ENCODE measurements at places on chromosomes 5 and 9. TPM values are rescaled to one million over a fixed set of nuclear protein-coding genes. Genes with fewer than 3 reads are reported as not detected.

- DNase-seq: no peak
These were observed 22.7 kb upstream of the FSTL4 start for GRCh38 chr5:133635051-133635450.

- no peak for DNase-seq
These were observed 186.7 kb downstream of the COMMD10 start for GRCh38 chr5:116271446-116272025.

DNA sequence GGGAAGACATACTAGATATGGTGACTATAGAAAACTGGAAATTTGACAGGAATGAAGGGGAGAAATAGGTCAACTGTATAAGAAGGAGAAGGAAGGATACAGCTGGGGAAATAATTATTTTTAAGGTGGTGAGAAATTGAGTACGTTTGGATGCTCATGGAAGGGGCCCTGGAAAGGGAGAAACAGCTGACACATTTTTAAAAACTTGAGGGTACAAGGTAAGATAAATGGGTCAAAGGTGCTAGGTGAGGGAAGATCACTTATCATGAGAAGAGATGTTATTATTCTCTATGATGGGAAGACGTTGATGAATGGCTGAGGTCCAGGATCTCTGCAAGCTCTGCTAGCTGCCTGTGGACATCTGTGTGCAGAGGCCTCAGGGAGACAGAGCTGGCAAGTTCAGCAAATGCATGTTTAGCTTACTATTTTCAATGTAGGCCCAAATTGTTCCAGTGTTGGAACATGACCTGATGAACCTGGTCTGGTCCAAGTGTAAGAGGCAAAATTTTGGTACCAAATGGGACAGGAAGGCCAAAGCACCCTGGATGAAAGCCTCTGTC is 181.7 kb downstream of the MTRR start:
- no peak for DNase-seq

- DNase-seq: no peak
These were observed 21.9 kb upstream of the BOD1 start for GRCh38 chr5:173638126-173639040.

DNA sequence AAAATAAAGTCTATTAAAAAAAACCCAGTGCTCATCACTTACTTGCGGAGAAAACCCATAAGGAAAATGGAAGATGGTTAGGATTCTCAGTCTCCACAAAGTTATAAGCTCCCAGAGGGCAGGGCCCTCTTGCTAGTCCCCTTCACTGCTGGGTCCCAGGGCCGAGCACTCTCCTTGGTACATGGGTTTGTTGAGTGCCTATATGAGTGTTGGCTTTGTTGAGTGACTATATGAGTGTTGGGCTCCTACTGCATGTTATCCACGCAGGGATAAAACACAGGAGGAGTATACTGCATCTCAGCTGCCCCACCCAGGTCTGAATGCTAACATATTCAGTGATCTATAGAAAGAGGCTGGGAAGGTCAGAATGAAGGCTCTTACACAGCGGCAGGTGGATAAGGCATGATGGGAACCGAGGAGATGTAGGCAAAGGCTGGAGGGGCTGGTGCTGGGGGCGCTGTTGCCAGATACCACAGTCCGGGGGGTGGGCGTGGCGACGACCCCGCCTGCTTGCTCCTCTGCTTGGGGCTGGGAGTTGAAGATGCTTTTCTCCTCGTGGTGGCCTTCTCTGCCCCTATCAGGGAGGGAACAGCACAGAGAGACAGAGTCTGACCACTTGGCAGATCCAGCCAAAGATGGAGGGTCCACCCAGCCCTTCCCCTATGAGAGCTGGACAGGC is 11.6 kb downstream of the ORM2 start:
- no peak for DNase-seq

Gene ADAMTS2
- total RNA-seq: 49.3 TPM

Gene FAM78A
- 3.6 TPM for total RNA-seq

Gene SPATA31D4
- not detected for total RNA-seq

Gene SLC44A1
- 33.5 TPM for total RNA-seq

Gene TRIM7
- 2.3 TPM for total RNA-seq

Measured in skin of body (tissue), 3 donors.